ENCODE measurements at places on chromosomes 13 and 19.

DNA sequence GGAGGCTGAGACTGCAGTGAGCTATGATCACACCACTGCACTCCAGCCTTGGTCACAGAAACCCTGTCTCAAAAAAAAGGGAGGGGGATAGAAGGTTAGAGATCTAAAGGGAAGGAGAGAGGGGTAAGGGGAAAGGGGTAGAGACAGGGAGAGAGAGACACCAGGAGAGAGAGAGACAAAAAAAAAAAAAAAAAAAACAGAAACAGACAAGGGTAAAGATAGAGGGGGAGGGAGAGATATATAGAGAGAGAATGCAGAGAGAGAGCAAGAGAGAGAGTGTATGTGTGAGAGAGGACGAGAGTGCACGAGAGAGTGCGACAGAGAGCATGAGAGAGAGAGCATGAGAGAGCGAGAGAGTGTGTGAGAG lies 4.2 kb downstream of the CD70 start:
- no peak for DNase-seq

DNA sequence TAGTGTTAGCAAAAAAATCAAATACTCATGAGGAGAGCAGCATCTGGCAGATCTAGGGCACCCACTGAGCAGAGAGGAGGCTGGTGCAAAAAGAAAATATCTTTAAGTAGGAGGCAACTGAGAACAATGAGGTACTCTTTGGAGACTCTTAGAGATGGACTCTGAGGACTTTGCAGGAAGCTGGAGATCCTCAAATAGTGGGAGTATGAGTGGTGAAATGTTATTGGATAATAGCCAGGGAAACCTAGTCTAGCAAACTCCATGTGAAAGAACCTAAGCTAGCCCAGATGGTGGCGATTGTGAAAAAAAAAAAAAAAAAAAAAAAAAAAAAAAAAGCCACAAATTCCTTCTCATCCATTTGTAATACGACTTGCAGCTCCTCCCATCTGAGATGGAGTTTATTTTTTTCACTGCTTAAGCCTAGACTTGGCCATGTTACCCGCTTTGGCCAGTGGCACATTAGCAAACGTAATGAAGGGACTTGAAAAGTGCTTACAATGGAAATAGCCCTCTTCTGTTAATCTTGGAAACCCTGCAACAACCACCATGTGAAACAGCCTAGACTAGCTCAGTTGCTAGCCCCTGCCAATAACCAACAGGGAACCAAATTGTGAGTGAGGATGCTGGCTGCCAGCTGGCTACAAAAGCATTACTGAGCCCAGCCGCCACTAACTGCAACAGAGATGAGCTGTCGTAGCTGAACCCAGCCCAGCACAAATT lies 476.2 kb downstream of the KLF12 start:
- no peak for DNase-seq

DNA sequence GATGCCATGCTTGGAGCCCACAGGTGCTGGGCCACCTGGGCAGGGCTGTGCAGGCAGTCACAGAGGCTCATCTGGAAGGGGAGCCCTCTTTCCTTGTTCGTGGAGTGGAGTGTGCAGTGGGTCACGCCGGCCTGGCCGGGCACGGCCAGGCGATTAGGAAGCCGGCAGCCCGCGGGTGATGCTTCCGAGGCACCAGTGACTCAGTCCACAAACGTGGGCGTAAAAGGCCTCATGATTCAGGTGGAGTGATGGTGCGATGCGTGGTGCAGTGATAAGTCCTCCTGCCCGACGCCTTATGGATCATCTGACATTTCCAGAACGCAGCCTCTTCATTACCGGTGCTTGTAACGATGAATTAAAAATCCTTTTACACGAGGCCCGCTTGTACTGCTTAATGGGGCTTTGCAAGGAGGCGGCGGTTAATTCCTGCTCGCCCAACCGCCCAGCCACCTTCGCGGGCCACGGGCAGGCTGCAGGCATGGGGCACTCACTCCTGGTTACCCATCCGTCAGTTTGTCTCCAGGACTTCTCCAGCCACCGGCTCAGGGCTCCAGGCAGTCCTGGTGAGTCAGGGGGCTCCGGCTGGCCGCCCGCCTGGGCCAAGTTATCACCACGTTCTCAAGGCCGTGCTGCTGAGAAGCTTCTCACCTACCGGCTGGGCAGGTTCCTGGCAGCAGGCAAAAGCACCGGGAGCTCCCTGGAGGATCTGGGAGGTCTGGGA lies 172.4 kb downstream of the KDM4B start:
- DNase-seq, result no peak

DNA sequence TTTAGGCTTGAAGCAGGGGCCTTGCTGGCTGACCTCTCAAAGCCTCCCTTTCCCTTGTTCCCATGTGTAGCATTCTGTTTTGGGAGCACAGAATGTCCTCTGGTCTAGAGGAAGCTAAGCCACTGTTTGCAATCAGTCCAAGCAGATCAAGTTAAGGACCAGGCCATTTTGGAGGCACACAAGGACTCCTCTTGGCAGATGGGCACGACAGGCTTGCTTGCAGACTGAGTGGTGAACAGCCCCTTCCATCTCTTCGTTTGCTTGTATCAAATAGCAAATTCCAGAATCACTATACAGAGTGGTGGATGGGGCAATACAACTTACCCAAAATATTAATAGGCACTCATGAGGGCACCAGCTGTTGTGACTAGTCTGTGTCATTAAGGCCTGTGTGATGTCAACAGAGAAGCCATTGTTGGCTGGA lies 215.5 kb upstream of the SERP2 start:
- DNase-seq, result no peak

DNA sequence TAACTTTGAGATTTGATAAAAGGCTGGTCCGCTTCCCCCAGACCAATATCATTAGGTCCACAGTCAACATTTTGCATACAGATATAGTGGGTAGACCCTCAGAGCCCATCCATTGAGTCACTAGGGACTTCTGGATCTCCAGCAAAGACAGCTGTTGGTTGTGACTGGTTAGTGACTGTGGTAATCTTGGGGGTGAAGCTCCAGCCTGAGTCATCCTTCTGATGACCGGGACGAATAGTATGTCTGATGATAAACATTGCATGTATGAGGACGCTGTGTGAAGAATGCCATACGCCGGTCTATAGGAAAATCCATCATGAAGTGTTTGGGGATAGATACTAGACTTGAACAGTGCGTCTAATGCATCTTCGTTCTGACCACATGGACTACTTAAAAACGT lies 307.0 kb downstream of the UQCRFS1 start:
- no peak for DNase-seq

DNA sequence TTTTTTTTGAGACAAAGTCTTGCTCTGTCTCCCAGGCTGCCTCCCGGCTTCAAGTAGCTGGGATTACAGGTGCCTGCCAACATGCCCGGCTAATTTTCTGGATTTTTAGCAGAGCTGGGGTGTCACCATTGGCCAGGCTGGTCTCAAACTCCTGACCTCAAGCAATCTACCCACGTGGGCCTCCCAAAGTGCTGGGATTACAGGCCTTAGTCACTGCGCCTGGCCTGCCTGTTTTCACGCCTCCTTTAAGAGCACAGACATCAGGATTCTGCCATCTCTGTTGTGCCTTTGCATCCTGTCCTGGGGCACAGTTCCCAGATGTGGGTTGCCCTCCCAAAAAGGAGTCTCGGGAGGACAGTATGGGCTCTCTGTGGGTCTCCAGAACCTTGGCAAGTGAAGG lies 2.5 kb upstream of the PRAM1 start:
- DNase-seq, result no peak

GRCh38 chr13:53012707-53013106 lies 15.9 kb upstream of the OLFM4 start:
- DNase-seq, result no peak

GRCh38 chr13:48333976-48334375 lies 30.4 kb downstream of the RB1 start:
- DNase-seq, result no peak

DNA sequence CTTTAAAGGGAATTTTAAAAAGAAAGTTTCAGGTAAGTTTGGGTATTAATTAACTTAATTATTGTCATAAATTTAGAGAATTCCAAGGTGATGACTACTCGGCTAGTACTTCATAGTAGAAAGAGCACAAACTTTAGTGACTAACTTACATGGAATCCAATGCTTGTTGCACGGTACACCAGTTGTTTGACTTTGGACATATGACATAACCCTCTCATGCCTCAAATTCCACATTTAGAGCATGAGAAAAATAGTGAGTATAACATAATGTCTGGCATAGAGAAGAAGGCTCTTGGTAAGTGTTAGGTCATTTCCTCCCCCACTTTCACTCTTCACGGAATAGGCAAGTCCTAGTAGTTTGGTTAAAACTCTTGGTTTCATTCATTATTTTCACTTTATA lies 1249.4 kb upstream of the SLC10A2 start:
- DNase-seq, result no peak

GRCh38 chr19:7550987-7551761 lies 15.7 kb downstream of the PNPLA6 start:
- DNase-seq, result no peak

DNA sequence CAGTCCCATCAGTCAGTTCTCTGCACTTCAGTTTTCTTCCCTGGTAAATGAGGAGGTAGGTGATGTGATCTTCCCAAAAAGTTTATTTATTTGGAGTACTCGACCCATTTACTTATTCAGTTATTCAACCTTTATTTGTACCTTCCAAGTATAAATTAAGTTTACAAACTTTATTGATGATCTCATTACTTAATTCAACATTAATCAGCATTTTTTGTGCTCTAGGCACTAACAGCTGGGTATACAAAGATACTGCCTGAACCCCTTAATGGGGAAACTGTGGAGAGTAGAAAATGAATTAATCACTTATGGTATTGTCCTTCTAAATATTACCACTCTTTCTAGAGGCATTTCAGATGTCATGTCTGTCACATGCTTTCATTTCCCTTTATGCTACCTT lies 293.3 kb downstream of the DLEU7 start:
- DNase-seq, result no peak

- no peak for DNase-seq
Observed at GRCh38 chr13:44051918-44052675, 172.4 kb downstream of the LACC1 start.

GRCh38 chr13:78187781-78188180 lies 269.1 kb upstream of the EDNRB start:
- no peak for DNase-seq

DNA sequence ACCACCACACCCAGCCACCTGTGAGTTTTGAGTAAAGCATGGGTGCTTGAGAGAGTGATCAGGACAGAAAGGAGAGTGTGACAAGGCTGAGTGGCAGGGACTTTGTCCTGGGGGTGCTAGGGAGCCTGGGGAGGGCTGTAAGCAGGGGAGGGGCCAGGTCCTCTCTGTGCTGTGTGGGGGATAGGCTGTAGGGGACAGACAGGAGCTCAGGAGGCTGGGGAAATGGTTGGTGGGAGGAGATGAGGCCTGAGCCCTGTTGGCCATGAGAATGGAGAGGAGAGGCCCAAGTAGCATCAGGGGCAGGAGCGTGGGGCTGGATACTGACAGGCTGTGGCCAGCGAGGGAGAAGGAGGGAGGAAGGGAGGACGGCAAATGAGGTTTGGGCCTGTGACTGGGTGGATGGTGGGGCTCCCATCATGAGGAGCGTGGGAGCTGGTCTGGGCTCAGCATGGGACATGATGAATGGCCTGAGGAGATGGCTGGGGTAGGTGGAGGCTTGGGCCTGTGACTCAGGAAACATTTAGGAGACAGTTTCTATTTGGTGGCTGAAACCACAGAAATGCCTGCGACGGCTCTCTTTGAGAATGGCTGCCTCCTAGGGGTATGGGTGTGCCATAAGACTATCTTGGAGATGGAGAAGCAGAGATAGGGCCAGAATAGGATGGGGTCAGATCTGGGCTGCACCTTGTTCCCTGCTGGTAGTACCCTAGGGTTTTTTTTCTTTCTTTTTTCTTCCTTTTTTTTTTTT lies 25.0 kb downstream of the GRIN2D start:
- no peak for DNase-seq

DNA sequence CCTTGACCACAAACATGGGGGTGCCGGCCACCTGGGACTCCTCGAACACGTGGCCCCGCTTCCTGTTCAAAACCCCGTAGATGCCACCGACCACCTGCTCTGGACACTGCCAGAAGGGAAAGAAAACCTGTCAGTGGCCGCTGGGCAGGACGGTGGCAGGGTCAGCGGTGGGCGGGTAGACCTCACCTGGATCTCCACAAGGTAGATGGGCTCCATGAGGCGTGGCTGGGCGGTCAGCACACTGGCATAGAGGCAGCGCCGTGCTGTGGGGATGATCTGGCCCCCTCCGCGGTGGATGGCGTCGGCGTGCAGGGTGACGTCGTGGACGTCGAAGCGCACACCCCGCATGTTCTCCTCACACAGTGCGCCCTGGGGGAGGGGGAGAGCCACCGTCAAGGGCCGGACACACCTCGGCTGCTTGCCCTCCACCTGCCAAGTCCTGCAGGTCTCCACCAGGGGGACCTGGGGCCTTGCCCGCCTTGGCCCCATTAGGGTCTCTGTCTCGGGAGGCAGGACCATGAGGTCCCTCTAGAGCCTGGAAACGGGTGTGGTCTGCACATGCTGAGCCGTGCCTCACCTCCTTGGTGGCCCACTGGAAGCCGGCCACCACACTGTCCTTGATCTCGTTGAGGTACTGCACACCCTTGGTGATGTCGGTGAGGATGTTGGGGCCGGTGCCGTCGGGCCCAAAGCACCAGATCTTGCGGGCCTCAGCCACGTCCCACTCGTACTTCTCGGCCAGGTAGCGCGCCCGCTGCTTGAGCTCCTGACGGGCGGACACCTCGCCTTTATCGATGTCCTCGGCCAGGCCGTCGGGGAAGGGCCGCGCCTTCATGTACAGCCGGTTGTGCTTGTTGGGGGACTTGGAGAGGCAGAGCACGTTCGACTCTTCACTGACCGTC lies 6.6 kb upstream of the DAPK3 start:
- no peak for DNase-seq

- DNase-seq, result no peak
Observed at GRCh38 chr19:4429771-4430171, 27.3 kb downstream of the CHAF1A start.

DNA sequence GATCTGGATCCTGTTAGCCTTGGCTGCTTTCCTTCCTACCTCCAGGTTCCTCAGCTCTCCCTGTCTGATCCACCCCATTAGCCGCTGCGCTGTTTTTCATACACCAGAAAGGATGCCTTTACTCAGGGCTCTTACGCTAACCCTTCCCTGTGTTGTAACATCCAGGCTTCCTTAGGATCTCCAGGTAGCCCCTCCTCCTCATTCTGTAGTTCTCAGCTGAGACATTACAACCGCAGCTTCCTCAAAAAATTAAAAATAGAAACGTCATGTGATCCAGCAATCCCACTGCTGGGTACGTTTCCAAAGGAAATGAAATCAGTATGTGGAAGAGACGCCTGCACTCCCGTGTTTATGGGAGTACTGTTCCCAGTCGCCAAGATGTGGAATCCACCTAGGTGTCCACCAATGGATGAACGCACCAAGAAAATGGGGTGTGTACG lies 18.4 kb upstream of the MYADM start:
- no peak for DNase-seq

DNA sequence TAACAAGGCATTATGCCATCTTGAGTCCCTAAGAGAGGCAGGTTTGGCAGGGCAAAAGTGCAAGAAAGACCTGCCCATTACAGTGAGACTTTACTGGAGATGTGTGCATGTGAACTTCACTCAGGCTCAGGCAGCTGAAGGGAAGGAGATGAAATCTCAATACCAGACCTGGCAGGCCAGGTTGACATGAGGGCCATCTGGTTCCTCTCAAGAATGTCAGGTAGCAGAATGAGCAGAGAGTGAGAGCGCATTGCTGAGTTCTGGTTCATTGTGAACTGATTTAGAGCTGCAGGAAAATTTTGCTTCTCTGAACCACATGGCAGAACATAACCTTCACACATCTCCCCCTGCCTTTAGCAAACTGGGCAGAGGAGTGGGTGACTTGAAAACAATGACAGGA lies 406.3 kb downstream of the GPC5 start:
- no peak for DNase-seq

Measured in SW 1271 (cell line).